ENCODE measurements at places on chromosomes 13 and 19.
A peak's percentile ranks its signal among the peaks of the same experiment; 100 is the strongest.

DNA sequence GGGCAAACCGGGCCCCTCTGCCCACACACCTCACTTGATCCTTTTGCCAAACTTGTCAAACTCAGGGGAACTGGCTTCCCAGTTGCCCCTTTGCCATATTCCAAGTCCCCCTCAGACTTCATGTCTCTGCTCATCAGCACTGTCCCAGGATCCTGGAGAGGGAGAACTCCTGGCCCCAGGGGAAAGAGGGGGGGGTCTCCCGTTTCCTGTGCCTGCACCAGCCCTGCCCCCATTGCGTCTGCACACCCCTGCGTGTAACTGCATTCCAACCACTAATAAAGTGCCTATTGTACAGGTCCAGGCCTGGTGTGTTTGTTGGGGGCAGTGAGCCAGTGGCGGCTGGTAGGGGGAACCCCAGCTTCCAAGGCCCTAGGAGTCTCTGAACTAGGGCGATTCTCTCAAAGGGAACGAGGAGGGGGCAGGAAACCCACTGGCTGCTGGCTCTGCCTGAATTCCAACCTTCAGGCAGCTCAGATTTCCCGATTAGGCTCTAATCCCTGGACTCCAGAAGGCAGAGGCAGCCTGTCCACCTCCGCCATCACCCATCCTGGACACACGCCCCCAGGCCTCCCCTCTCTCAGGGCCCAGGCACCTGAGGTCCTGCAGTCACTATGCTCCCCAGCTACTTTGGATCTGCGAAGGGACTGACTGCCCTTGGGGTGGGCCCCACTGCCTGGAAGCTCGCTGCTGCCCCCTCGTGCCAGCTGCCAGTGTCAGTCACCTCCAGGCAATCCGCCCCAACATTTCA is 9.7 kb upstream of the ILF3 start:
- DNase-seq = peak; percentile 93

DNA sequence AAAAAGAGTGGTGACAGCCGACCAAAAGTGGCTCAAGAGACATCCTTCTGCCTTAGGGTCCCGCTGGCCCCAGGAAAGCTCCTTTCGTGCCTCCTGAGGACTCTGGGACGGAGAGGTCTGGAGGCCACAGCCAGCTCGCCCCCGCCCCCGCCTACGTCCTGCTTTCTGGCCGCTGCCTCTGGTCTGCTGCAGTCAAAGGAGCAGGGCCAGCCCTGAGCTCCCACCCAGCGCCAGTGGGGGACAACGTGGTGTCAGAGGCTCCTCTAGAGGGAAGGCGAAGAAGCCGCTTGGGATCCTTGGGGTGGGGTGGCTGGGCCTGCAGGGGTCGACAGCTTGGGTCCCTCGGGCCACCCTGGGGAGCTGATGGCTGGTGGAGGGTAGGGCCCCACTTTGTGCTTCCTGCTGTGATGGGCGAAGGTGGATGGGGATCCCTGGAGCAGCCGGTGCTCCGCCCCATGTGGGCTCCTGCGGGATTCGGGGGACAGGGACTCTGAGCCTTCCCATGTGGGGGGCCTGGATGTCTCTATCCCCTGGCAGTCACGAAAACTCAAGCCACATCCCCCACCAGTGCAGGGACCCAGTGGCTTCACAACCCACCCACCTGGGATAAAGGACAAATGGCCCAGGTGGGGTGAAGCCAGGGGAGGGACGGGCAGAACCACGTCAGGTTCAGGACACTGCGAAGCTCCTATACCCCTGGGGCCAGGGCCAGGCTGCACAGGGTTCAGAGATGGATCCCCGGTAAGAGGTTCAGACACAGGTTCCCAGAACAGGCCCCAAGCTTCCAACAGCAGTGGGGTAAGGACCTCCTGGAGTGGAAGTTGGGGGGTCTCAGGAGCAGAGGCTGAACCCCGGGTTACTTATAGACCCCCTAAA is 9.0 kb upstream of the DIRAS1 start:
- no peak for DNase-seq

DNA sequence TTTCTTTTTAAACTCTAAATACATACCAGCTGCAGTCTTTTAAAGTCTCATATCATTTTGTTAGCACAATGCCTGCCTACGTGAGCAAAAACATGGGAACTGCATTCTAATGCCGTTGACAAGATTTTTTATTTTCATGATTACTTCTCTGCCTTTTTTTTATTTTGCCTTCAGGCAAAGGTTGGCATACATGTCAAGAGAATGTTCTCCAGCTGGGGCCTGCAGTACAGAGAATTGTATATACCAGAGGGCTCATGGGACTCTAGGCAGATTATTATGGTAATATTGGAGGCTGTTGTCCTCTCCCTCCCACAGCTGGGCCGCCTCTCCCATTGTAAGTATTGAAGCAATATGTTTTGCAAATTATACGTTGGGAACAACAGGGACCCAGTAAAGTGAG is 53.9 kb upstream of the OBI1 start:
- no peak for DNase-seq

DNA sequence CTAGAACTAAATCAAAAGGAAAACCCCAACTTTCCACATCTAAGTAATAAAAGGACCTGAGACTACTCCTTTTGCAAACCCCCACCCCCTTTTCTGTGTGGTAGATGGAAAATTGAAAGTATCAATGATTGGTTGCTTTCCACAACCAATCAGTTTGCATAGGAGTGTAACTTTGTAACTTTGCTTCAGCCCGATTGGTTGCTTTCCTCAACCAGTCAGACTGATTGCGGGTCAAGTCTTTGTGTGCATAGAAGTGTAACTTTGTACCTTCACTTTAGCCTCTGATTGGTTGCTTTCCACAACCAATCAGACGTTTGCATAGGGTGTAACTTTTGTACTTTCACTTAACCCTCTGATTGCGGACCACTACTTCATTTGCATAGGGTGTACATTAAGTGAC is 8.0 kb upstream of the B3GLCT start:
- no peak for DNase-seq

GRCh38 chr19:58311345-58311865 is 6.2 kb downstream of the ERVK3-1 start:
- no peak for DNase-seq

DNA sequence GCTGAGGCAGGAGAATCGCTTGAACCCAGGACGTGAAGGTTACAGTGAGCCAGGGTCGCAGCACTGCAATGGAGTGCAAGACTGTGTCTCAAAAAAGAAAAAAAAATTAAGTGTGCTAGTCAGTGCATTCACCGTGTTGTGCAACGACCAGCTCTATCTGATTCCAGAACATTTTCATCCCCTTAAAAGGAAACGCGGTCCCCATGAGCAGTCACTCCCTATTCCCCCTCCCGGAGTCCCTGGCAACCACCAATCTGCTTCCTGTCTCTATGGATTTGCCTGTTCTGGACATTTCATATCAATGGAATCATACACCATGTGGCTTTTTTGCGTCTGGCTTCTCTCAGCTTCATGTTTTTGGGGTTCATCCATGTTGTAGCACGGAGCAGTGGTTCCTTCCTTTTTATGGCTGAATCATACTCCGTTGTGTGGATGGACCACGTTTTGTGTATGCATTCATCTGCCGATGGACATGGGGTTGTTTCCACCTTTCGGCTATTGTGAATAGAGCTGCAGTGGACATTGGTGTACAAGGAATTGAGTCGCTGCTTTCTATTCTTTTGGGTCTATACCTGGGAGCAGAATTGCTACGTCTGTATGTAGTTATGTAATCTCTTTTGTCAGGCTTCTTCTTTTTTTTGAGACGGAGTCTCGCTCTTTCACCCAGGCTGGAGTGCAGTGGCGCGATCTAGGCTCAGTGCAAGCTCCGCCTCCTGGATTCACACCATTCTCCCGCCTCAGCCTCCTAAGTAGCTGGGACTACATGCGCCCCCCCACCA is 19.8 kb downstream of the MYO9B start:
- DNase-seq = no peak

- no peak for DNase-seq
Measured at GRCh38 chr19:46466536-46467196, 4.7 kb downstream of the PNMA8A start.

DNA sequence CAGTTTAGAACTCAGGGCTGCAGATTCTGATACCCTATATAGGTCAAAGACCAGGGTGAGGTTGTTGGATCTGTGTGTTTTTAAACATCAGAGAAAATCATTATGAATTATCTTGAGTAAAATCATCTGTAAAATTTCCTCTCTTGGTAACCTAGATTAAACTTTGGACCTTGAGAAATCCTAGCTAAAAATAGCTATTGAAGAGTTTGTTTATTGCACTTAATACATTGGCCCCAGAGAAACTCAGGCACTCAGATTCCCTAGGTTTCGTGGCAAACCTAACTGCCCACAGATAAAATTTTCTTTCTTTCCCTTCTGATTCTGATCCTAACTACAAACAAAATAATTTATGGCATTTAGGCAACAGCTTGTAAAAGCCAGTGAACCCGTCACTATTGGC is 102.3 kb downstream of the GPC6 start:
- DNase-seq = no peak

GRCh38 chr13:55199134-55199533 is 1941.6 kb upstream of the PRR20A start:
- DNase-seq = peak; percentile 4

- DNase-seq = no peak
Measured at GRCh38 chr13:54144828-54145227, 1116.2 kb downstream of the OLFM4 start.

DNA sequence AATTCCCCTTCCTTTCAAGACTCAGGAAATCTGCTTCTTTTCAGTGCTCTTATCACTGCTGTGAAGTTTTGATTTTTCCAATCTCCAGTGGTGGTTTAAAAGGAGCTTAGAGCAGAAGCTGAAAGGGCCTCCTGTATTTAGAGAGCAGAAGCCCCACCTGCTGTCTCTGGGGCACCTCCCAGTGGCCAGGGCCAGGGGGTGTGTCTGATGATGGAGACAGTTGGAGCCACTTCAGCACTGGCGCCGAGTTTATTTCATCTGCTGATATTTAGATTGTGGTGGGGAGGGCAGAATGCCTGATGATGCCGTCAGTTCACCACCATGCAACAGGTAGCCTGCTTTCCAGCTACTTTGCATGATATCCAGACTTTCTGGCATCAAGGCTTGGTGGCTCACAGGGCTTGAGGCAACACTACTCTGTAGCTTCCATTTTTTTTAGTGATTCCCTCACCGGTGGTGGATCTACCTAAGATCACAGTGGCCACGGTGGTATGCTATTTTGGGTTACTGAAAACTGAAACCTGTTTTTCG is 371.9 kb downstream of the KCNRG start:
- peak; percentile 89 for DNase-seq

GRCh38 chr13:40223585-40223984 is 442.9 kb downstream of the FOXO1 start:
- no peak for DNase-seq

- peak; percentile 90 for DNase-seq
Measured at GRCh38 chr13:27379694-27380641, 44.5 kb upstream of the GTF3A start.
